Muscle of leg (tissue), 16 donors: ENCODE measurements at places on chromosomes 13 and 19.

GRCh38 chr13:83204886-83205285 lies 677.4 kb downstream of the SLITRK1 start:
- DNase-seq: no peak

DNA sequence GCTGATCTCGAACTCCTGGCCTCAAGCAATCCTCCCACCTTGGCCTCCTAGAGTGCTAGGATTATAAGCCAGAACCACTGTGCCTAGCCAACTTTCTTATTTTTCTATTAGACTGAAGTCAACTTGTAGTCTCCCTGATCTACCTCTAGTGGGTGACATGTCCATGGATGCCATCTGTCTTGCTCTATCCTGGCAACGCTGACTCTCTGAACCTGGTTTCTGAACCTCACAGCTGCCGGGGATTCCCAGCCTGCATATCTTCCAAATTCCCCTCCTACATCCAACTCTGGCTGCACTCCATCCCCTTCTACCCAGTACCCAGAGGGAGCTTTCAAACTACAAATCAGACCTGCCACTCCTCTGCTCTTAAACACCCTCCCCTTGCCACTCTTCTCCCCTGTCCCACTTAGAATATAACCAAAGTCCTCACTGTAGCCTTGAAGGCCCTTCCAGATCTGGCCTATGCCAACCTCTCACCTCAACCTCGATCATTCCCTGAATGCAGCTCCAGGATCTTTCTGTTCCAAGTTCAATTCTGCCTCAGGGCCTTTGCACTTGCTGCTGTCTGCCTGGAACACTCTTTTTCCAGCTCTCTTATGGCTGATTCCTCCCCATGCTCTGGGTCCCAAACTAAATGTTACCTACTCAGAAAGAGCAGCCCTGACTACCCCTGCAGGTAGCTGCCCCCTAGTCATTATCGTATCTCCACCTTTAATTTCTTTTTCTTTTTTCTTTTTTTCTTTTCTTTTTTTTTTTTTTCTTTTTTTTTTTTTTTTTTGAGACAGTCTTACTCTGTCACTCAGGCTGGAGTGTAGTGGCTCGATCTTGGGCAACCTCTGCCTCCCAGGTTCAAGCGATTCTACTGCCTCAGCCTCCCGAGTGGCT lies 2.2 kb downstream of the CLIP3 start:
- peak; percentile 54 for DNase-seq

GRCh38 chr13:26022538-26023292 lies 29.1 kb downstream of the SHISA2 start:
- DNase-seq: peak; percentile 80

DNA sequence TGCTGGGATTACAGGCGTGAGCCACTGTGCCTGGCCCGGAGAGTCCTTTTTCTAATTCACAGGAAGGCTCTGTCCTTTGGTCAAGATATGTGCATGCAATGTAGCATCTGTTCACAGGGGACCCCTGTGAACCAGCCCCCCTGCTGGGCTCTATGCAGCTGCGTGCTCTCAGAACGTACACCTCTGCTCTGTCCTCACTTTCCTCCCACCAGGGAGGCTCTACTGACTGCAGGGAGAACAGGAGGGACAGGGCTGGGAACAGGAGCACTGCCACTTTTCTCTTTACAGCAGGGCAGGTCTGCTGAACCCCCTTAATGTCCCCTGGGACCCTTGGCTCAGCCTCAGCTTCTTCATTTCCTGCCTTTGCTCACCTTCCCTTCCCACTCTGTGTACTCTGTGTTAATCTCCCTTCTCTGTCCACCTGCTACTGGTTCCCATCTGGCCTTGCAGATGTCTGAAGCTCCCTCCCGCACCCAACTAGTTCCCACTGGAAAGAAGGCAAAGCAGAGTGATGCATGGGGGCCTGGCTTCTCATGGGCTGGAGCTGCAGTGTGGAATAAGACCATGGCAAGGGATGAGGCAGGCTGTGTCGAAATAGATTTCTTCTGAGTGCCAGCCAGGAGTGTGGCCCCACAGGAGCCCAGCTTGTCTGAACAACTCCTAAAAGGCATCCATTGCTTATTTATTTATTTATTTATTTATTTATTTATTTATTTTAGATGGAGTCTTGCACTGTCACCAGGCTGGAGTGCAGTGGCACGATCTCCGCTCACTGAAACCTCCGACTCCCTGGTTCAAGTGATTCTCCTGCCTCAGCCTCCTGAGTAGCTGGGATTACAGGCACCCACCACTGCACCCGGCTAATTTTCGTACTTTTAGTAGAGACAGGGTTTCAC lies 7.2 kb downstream of the ADGRE2 start:
- DNase-seq: no peak

GRCh38 chr13:56720841-56721240 lies 419.9 kb upstream of the PRR20A start:
- no peak for DNase-seq

DNA sequence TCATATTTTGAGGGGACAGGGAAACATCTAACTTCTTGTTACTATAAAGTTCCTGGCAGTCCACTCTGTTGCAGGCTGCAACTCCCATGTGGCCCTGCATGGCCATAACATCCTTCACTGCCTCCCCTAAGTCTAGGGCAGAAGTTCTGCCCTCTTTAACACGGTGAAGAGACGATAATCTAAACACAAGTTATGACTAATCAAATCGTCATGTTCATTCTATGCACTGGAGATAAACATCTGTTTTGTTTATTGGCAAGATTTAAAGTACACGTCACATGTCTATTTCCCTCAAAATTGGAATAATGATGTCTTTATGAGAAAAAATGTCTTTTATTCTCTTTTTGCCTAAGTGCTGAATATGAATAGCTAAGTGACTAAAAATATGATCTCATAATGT lies 1629.4 kb downstream of the PCDH9 start:
- DNase-seq: peak; percentile 53

DNA sequence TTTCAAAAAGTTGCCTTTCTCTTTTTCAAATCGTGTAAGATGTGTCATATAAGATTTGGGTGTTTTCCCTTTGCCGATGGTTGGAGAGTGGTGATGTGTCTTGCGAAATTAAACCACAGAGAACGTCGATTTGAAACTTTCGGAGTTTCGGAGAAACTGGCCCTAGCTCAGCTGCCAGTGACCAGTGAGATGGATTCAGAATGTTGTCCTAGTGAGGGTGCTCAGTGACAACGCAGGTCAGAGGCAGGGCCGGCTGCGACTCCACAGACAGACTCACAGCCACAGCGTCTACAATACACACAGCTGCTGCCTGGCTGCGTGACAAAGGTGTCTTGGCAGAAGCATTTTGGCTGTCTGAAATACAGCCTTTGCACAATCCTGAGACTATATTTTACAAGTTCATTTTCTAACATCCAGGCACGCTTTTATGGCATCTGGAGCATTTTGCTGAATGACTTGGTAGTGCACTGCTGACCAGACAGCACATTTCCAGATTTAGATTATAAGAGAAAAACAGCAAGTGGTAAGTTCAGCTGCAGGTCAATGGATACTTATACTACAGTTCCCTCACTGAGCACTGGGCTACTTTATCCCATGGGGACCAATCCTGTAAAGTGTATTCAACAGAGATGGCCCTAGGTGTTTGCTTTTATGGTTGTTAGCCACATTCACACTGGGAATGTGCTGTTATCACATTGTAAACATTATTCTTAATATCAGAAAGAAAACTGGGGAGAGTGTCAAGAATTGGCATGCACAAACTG lies 207.5 kb downstream of the KCNRG start:
- DNase-seq: peak; percentile 89

- DNase-seq: peak; percentile 22
These were observed 324.6 kb downstream of the SHISA2 start for GRCh38 chr13:25727250-25727649.

- no peak for DNase-seq
These were observed 423 bp downstream of the LSM14A start for GRCh38 chr19:34172661-34173192.
